NCI-H460 (cell line): ENCODE measurements at places on chromosomes 12 and 14. TPM values are rescaled to one million over a fixed set of nuclear protein-coding genes. Genes with fewer than 3 reads are reported as not detected.

FKBP3 gene
- total RNA-seq: 116 and 131 TPM in 2 replicates

ISM2 gene
- 0.17 and 0.29 TPM in 2 replicates for total RNA-seq

NFE2 gene
- total RNA-seq: 0.69 and 0.72 TPM in 2 replicates

TESPA1 gene
- total RNA-seq: not detected in 2 replicates

ATP2A2 gene
- 130 and 150 TPM in 2 replicates for total RNA-seq

KITLG gene
- 10.5 TPM in 2 replicates for total RNA-seq

ABCB9 gene
- total RNA-seq: 2.7 and 3.9 TPM in 2 replicates

ARHGEF40 gene
- 9.3 and 10.7 TPM in 2 replicates for total RNA-seq

PPP1R1A gene
- not detected in 2 replicates for total RNA-seq

ERG28 gene
- total RNA-seq: 12.2 and 12.6 TPM in 2 replicates

LUM gene
- total RNA-seq: 15.0 and 18.5 TPM in 2 replicates

TECPR2 gene
- total RNA-seq: 2.3 and 3.2 TPM in 2 replicates

TMEM260 gene
- total RNA-seq: 12.8 and 14.4 TPM in 2 replicates

TPPP2 gene
- total RNA-seq: not detected in 2 replicates

SEC23A gene
- total RNA-seq: 108 and 113 TPM in 2 replicates

GALNT9 gene
- not detected in 2 replicates for total RNA-seq

ARHGDIB gene
- total RNA-seq: not detected in 2 replicates

HDAC7 gene
- total RNA-seq: 16.5 and 17.2 TPM in 2 replicates

KRT82 gene
- total RNA-seq: not detected in 2 replicates

TSPAN11 gene
- not detected in 2 replicates for total RNA-seq

IRF2BPL gene
- 31.5 and 36.7 TPM in 2 replicates for total RNA-seq

CLEC4C gene
- not detected in 2 replicates for total RNA-seq

LRRC74A gene
- total RNA-seq: not detected in 2 replicates
